Activated CD4-positive, alpha-beta T cell treated with anti-CD3 and anti-CD28 coated beads, Interleukin-2, amount 50 U/mL, for 4 hours (primary cell): ENCODE measurements at places on chromosomes 1 and 21.

- DNase-seq = no peak
These were observed 758.0 kb upstream of the B3GALT2 start for GRCh38 chr1:193944454-193944853.

GRCh38 chr1:31703431-31704270 is at the start of gene COL16A1:
COL16A1 (minus strand) TSS chr1:31704017; CDS start chr1:31702193, 1,824 bp downstream.
- DNase-seq = no peak

DNA sequence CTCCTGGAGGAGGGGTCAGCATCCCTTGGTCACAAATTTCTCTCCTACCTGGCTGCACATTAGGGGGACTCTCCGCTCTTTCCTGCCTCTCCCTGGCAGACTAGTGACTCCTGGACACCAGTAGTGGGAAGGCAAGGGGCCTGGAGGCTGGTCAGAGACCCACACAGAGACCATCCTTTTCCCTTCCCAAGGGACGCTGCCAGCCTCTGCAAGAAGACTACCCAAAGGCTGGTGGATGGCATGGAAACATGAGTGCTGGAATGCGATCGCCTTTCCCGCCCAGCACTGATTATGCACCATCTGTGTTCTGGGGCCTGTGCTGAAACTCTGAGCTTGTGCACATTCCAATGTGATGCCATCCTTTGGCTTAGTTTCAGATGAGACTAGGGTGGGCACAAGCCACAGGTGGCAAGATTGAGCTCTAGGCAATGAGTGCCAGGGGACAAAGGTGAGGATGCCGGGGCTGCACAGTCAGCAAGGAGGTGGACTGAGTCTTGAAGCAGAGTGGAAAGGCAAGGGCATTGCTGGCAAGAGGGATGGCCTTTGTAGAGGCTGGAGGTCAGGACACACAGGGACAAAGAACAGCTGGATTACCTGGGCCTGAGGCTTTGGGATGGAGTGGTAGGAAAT is 12.6 kb upstream of the EPS8L3 start:
- no peak for DNase-seq

- DNase-seq = no peak
These were observed 791 bp upstream of the MAST2 start for GRCh38 chr1:45802343-45803298.

DNA sequence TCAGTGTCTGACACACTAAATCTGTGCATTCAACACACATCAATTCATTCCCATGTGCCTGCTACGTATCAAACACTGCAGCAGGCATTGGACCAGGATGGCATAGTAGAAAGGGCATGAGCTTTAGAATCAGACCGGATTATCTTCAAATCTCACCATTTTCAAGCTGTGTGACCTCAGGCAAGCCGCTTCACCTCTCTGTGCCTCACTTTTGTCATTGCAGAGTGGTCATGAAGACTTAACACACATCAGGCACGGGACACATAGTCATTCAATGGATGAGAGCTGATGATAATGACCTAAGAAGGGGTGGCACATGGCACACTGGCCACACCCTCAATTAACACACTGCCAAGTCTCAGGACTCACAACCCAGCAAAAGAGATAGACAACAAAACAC is 46.8 kb downstream of the KLHDC7A start:
- DNase-seq = no peak

DNA sequence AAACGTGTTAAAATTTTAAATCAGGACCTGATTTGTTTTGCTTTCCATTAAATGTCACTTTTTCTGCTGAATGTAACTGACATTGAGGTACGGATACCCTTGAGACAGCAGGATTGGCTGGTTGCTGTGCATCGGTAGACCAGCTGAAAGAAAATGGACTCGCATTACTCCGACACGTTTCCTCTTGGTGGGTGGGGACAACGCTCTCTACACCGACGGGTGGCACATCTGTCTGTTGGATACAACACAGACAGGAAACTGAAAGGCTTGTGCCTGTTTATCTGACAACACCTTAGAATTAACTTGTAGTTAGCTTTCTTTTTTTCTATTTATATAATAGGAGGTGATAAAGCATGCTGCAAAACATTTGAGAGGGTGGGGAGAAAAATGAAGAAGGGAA is 19.4 kb downstream of the PRPF38A start:
- peak; percentile 63 for DNase-seq

GRCh38 chr1:15158506-15159165 is 5.1 kb downstream of the TMEM51 start:
- no peak for DNase-seq

GRCh38 chr1:198072177-198072576 is 84.6 kb upstream of the NEK7 start:
- DNase-seq = no peak

GRCh38 chr21:44303490-44303981 is 3.7 kb downstream of the PFKL start:
- no peak for DNase-seq

DNA sequence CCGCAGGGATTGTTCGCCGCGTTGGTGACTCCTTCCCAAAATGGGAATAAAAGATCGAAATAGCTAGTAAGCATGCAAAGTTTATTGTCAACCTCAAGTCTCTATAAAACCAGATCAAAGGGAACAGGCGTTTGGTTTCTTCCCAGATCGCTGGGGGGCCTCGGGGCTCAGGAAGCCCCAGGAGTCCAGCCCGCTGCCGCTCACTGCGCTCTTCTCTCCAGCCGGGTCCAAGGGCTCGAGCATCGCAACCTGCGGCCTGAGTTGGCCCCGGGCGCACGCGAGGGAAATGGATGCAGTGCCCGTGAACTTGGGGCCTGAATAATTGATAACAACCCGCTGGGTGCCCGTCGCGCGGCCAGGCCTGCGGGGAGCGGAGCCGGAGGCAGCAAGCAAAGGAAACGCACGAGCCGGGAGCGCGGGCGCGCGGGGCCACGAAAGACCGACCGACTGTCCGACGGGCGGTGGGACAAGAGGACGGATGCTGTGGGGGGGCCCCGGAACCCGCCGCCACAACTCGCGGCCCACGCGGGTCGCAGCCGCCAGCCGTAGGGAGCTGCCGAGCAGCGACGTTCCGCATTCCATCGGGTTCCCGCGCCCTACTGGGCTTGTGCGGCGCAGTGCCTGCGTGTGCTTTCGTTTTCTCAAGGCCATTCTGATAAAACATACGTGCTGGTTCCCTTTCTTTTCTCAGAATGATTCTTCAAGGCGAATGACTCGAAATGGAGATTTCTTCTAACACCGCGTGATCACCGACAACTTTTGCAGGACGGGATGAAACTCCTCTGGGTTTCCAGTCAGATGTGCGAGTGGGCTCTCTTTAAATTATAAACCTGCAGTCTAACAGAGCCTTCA is 14.0 kb upstream of the ALX3 start:
- no peak for DNase-seq

DNA sequence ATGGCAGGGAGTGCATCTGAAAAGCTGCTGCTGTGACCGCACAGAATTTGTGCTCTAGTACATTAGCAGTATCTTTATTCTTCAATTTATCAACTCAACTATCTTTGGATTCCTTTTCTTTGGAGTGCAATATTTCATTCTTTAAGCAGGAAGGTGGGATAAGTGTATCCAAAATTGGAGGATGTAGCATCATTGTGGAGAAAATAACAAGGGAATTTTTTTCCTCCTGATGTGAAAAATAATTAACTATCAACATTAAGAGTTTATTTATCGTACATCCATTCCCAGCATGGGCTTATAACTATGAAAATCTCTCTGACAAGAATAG is 25.5 kb downstream of the MAP3K7CL start:
- DNase-seq = no peak

DNA sequence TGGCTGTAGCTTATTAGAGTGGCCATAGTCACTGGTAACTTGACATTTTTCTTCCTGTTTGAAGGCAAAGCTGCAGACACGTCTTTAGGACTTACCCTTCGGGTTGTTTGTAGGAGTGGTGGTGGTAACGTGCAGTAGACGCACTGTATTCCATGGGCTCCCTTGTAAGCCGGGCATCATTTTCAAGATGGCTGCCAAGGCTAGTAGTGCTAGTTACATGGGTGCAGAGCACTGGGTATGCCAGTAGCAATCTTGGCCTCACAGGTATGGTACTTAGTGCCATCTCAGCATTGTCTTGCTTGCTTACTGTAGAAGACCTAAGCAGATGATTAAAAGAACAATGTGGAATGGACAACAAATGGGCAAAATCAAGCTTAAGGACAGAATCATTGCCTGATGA is 1.9 kb downstream of the YBX1 start:
- no peak for DNase-seq

GRCh38 chr1:53328009-53328461 is at the start of gene LRP8:
LRP8 (minus strand) TSS chr1:53328070; CDS start chr1:53327912, 158 bp downstream.
- peak; percentile 76 for DNase-seq

DNA sequence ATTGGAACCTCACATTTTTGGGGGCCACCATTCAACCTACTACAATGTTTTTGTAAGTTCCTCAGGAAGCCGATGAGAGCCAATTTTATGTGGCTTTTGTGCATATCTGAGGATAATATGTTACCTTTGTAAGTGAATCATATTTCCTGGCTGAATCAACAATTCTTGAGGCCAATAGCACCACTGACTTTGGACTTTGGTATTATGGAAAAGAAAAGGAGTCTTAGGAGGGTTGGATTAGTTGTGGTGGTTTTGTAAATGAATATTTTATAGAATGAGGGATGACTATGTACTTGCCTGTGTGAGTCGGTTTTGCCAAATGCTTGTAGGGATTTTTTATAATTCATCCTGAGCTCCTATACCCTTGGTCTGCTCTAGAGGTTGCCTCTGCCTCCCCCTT is 181.5 kb upstream of the HMGB4 start:
- DNase-seq = no peak

DNA sequence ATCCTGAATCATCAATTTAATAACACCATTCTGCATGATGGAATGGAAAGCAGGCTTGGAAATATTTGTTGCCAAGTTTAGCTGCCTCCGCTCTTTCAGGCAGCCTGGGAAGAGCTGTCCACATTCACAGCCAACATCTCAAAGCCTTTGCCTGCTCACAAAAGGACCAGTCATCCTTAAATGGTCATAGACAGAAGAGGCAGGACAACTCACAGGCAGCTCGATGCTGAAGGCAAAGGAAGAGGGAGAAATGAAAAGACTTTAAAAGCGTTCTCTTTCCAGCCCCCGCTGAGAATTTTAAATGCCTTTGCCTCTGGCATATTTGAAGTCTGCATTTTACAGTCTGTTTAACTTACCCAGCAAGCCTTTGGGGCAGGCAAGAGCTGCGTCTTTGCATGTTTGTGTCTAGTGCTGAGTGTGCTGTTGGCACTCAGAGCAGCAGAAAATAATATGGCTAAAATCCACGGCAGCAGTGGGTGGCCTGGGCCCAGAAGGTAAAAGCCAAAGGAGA is 68.9 kb downstream of the NMNAT2 start:
- DNase-seq = no peak

DNA sequence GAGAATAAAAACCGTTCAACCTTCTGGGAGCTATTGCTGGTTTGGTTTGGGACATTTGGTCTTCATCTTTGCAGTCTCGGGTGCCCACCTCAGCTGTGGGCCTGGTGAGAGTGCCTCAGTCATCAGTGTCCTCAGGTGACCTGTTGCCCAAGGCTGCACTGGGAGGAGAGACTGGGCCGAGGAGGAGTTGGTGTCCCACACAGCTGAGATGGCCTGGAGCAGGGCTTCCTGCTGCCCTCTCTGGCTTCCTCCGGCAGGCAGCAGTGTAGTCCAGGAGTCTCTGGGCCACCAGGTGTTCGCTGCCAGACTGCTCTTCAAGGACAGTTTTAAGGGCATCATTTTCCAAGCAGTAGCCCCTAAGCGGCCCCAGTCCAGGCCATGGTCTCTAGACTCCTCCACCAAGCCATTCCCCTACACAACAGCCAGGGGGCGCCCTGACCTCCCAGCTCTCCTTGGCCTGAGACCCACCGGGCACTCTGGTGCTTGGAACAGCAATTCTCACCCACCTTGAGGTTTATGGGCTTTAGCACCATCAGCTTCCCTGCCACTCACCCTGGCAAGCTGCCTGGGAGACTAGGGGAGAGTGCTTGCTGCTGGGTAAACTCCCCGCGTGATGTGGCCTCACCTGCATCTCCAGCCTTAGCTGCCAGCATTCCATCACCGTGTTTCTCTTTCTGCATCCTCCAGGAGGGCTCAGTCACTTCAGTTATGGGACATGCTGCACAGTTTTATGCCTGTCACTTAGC is 9.1 kb upstream of the SYTL1 start:
- DNase-seq = peak; percentile 52

DNA sequence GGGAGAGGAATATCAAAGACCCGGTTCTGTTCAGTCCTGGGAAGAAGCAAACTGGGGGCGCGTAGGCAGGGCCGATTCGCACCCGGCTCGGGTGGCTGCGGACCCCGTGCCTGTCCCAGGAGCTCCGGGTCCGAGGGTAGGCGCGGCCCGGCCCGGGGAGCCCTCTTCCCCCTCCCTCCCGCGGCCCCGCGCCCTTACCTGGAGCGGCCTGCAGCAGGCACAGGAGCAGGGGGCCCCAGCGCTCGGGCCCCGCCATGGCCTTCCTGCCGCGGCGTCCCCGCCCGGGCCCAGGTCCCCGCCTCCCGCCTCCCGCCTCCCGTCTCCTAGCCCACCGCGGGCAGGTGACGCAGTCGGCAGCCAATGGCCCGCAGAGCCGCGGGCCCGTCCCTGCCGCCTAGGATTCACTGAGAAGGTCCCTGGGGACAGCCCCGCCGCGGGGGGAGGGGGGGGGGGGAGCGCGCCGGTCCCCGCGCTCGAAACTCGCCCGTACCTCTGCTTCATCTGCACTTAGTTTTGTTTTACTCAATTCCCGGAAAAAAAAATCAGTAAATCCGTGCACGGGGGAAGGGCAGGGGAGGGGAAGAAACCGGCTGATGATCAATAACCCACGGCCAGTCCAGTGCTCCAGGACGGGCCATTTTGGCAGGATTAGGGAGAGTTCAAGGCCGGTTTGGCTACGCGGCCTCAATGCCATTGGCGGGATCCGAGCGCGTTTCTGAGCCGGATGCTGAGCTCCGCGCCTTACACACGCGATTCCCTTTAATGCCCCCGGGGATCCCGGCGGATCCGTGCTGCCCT is at the start of gene IFNLR1:
TSS of gene IFNLR1 (minus strand) at position 297 of the 798 bp plus-strand sequence. CDS start at position 256, 41 bp downstream.
- DNase-seq = peak; percentile 49

GRCh38 chr1:94621395-94621794 is 79.8 kb upstream of the F3 start:
- DNase-seq = no peak

DNA sequence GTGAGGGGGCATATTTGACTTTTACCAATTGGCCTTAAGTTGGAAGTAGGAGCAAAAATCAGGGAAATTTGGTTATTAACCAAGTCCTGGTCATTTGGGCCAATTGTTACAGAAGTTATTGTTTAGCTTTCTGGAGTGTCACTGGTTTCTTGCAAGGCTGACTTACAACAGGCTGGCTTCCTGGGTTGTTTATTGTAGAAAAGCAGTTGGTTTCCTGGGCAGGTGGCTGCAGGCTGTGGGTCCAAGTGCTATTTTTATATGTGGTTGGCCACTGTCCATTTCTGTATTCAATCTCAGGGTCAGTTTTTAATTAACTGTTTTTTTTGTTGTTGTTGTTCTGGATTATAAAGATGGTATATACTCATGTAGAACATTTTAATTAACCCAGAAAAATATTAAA is 174.1 kb downstream of the KCNJ6 start:
- DNase-seq = no peak

- no peak for DNase-seq
These were observed 84.1 kb downstream of the PKN2 start for GRCh38 chr1:88768187-88768586.
